Hematopoietic multipotent progenitor cell treated with erythropoietin and hydrocortisone succinate and interleukin-3 and kit ligand, for 6 days (in vitro differentiated cells): ENCODE measurements at places on chromosomes 12 and 14.

DNA sequence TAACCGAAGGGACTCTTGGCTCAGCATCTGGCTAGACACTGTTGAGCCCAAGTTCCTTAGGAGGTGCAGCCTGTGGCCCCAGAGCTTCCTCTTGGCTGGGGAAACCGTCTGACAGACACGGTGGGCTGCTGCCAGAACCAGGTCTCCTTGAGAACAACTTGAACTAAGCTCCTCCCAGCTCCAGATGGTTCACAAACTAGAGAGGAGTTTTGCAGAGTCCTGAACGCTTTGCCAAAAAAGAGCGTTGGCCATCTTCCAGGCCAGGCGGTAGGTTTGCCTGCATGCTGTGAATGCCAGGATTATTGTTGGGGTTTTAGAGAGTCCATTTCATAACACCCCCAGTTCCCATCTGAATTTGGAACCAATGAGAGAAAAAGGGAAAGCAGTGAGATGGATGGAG is 399.8 kb downstream of the RGS6 start:
- peak; percentile 23 for DNase-seq

DNA sequence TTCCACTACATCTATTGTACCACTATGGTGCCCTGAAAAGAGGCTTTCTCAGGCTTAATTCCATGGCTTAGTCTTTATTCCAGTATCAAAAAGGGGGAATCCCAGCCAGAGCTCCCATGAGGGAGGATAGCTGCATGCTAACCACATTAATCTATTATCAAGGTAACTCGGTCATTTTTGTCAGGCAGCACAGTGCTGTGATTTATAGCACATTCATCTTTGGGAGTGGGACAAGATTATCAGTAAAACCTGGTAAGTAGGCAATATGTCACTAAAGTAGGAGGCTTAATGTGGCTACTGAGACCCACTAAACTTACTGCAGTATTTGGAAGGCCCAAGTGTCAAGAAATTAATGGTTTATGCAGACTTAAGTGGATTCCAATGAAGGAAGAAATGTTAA is 58.9 kb downstream of the DAD1 start:
- DNase-seq = no peak

- no peak for DNase-seq
These were observed 120.0 kb downstream of the SCARB1 start for GRCh38 chr12:124743479-124744272.

GRCh38 chr14:38143659-38144505 is 63.8 kb upstream of the SSTR1 start:
- no peak for DNase-seq

- DNase-seq = no peak
These were observed 42.9 kb upstream of the ATP23 start for GRCh38 chr12:57898308-57898970.

DNA sequence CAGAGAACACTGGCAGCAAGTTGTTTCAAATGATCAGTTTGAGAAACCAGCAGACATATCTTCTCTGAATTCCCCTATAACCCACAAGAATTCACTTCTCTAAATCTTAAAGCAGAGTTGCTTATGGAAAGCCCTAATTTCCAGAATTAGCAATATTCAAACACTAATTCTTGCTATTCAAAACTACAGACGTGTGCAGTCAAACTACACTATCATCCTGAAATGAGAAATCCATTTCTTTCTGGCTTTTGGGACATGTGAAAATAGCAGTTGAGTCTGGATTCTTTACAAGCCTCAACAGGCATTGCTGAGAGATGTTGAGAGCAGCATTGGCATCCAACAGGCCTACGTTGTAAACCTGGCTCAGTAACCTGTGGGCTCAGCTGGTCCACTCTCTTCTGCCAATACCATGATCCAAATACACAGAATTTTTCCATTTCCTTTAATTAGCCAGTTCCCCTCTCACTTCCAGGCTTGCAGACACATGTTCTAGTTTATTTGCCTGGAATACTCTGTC is 74.6 kb upstream of the TMTC1 start:
- DNase-seq = no peak

- DNase-seq = no peak
These were observed 123.4 kb downstream of the PTPRQ start for GRCh38 chr12:80567401-80567800.

DNA sequence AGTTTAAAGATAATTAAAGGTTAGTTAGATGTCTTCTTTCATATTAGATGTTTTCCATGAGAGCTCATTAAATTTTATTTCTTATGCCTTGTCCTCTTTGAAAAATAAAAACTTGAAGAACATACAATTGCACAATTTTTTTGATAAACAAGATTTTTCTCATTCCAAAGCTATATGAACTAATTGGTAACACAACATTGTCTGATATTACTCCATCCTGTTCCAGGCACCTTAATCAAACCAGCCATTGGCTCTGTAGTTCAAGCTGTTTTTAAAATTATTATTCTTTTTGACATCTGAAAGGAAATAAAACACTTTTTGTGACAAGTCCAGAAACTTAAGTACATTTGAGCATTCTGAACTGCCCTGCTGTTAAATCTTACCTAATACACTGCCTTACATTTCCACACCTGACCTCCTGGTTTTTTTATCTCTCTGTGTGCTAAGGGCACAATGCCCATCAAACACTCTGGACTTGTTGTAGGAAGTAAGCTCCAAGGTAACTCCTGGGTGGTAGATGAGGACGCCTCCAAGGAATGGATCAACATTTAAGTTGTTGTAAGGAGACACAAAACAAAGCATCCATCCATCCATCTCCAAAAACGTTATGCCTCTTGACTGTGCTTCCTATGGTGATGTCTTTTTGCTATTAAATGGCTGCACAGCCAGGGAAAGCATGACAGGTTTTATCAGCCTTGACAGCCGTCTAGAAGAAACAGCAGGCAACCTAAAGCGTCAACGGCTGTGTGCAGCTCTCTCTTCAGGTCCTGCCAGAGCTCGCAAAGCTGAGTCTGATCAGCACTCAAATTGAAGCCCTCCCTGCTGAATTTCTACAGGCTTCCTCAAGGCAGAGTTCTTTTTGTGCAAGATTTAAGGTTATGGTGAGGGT is 449.9 kb upstream of the FLRT2 start:
- DNase-seq = no peak

DNA sequence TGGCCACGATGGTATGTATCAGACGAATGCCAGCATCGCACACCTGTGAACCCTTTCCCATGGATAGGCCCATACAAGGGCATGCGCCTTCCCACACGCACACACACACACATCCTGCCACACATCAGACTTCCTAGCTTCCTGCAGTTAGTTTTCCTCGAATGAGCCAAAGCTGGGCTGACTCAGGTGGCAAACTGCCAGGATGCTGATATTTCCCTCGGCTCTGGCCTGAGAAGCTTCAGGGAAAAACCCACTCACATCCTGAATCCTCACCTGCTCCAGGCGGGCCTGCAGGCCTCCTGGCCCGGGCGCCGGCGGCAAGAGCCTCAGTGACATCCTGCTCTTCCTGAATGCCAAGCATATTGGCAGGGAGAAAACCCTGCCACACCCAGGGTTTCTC is 22.4 kb downstream of the CALM1 start:
- no peak for DNase-seq

- DNase-seq = no peak
These were observed 30.1 kb upstream of the RESF1 start for GRCh38 chr12:31929027-31929526.

DNA sequence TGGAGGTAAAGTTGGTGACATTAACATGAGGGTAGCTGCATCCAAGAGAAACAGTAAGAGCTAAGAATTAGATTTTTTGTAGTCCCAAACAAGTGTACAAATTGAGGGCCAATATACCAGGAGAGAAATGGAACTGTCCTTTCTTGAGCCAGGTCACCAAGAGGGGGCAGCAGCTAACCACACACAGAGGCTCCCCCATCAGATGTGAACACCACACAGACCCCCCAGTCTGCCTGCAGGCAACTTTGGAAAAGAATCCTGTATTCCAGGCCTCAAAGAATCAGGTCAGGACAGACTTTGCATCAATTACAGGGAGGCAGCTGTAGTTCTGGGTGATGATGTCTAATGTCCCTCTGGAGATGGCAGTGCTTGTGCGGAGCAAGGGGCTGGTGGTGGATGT is 77.9 kb downstream of the SPTB start:
- DNase-seq = peak; percentile 53

DNA sequence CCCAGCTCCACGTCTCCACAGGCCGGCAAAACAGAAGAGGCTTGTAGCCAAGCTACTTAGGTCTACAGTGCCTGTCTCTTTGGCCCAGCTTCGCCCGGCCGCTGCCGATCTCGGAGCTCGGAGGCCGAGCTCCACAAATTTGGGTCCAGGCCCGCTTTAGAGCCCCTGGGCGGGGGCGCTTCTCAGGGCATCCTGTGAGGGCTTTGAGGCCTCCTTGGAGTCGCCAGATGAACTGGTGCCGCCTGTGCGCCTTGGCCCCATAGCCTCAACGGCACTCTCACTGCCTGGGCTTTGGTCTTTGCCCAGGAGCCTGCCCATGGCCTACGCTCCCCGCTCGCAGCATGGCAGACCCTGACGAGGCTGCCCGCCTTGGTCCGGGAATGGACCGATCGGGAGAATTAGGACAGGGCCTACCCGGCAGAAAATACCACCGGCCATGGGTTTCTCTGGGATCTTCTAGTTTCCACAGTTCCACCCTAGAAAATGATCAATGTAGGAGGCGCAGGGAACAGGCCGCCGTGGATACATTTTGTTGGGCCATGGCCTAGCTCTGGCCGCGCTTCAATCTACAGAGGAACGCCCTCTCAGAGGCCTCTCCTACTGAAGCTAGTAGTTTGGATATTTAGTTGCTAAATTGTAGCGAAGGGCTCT is 953 bp upstream of the NKX2-8 start:
- DNase-seq = no peak

- DNase-seq = no peak
These were observed 124.3 kb downstream of the ADGRD1 start for GRCh38 chr12:131077931-131078391.

- DNase-seq = peak; percentile 50
These were observed 10.9 kb downstream of the CTDSP2 start for GRCh38 chr12:57835366-57836288.

DNA sequence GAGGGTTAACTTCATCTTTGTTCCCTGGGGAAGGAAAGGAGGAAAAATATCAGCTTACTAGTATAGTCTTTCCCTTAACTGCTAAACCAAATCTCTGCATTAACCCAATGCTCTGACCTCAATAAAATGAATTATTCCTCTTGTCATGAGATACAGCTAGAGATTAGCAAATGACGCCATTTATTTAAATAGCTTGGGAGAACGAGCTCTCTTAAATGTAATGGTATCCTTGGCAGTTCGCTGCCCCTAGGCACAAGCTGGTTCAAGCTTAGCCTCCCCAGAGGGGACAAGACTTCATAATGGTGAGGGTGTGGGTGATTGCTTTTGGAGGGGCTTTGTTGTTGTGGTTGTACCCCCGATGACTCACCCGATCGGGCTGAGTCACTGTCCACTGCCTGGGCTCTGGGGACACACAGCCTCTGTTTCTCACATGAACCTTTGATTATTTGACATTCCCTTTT is 19.6 kb downstream of the FNTB start:
- DNase-seq = no peak

- no peak for DNase-seq
These were observed 201.2 kb downstream of the SYNE2 start for GRCh38 chr14:64053694-64054669.

DNA sequence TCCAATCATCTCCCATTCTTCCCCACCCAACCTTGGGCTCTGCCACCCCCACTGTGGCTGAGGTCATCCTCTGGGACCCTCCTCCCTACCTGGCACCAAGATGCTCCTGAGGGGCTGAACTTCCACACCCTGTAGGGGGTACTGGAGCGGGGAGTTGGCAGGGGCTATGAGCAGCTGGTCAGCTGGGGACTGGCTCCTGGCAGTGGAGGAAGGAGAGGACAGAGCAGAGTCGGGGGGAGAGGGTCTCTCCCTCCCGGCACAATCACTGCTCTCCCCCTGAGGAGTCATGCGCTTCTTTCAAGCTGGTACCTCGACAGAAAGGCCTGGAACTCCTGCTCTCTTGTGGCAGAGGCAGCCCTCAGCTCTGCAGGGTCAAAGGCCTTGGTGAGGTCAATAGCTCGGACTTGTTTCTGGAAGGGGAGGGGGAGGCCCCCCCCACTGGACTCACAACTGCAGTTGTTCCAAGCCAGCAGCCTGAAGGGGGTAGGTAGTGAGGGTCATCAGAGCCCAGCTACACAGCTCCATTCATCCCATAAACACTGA is 2.0 kb downstream of the B4GALNT1 start:
- DNase-seq = no peak

DNA sequence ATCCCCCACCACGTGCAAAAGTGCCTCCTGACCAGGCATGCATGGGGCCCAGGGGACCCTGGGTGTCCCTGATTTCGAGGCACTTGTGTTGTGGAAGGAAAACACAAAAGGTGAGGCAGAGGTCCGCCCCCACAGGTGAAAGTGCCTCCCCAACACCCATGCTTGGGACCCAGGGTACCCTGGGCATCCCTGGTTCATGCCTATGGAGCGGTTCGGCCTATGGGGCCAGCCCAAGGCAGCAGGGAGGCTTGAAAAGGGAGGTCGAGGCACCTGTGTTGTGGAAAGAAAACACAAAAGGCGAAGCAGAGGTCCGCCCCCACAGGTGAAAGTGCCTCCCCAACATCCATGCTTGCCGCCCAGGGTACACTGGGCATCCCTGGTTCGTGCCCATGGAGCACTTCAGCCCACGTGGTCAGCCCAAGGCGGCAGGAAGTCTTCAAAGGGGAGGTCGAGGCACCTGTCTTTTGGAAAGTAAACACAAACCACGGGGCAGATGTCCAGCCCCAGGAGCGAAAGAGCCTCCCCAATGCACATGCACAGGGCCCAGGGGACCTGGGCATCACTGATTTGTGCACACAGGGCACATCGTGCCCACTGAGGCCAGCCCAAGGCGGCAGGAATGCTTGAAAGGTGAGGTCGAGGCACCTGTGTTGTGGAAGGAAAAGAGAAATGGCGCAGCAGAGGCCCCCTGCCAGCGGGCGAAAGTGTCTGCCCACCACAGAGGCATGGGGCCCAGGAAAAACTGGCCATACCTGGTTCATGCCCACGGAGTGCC is 375.5 kb downstream of the ALG10 start:
- no peak for DNase-seq

GRCh38 chr14:32226056-32226455 is 23.0 kb upstream of the RNU6-8 start:
- no peak for DNase-seq

GRCh38 chr12:95591731-95592130 is 40.5 kb upstream of the USP44 start:
- no peak for DNase-seq

- no peak for DNase-seq
These were observed 52.9 kb downstream of the SETD3 start for GRCh38 chr14:99427632-99428300.
